Activated gamma-delta T cell (primary cell): ENCODE measurements at places on chromosomes 12 and 14.

- no peak for DNase-seq
Observed at GRCh38 chr12:120264086-120264903, 1.2 kb downstream of the PXN start.

DNA sequence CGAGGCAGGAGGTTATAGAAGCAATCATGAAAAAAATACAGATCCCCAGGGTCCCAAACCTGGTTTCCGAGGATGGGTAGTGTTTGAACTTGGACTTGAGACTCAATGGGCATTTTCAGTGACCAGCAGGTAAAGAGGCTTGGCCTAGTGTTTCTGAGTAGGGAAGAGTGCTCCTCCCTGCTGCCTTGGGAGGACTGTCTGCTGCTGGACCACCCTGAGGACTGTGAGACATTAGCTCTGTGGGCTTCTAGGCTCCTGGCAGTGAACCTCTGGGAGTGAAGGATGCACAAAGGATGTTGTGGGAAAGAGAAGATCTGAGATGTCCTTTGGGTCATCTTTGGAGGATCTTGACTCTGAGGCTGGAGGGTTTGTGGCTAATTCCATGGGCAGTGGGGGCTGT lies 30.5 kb downstream of the ANKRD9 start:
- no peak for DNase-seq

DNA sequence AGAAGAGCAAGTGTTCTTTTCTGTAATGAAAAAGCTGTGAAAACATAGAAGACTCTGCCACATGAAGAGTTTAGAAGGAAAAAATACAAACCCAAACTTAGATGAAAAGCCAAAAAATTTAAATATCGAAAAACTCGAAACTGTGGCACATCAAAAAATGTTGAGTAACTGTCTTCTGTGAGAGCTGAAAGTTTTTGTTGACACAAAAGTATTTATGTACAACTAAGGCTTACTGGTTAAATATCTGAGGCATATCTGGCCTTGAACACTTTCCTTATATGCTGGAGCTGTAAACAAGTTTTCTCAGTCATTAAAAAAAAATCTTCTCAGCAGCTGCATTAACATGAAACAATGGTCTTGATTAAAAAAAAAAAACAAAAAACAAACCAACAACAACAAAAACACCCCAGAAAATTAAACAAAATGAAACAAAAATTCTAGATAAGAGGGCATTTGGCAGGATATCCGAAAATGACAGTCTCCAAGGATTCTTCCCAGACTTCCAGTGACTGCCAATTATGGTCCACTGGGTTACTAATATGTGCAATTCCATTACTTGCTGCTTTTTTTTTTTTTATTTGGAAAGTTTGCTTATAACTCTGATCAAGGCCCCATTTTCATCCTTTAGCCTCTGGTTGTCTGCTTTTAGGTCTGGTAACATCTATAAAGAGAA lies 84.7 kb upstream of the PAWR start:
- no peak for DNase-seq

DNA sequence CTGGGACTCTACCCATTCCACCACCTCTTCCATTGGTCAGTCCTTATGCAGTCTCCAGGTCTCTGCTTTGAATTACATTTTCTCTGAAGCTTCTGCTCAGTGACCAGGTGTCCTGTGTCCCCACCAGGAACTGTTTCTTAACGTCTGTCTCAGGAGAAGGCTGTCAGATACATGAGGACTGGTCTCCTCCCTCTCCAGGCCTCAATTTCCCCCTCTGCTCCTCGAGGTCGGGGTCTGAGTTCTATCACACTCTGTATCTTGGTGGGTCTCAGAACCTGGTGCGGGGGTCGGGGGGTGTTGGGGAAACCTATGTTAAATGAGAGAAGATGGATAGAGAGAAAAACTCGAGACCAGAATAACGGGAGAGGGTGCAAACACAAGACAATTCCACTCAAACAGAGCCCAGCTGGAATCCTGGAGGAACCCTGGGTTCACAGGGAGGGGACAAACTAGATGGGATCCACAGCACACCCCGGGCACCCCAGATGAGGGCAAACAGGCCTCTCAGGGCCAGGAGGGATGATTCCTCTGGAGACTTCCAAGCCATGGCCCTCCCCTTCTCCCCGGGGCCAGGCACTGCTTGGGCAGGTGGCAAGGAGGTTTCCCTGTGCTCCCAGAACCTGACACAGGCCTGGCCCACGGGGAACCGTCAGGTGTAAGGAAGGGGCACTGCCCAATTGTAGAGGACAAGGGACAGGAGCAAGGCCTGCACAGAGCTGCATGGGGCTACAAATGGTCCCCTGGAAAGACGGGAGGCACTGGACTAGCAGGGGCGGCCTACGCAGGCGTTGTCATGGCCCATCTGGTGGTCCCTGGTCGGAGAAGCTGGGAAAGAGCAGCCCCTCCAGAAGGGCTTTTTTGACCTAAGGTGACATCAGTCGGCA lies 313.2 kb upstream of the DIO3 start:
- no peak for DNase-seq

DNA sequence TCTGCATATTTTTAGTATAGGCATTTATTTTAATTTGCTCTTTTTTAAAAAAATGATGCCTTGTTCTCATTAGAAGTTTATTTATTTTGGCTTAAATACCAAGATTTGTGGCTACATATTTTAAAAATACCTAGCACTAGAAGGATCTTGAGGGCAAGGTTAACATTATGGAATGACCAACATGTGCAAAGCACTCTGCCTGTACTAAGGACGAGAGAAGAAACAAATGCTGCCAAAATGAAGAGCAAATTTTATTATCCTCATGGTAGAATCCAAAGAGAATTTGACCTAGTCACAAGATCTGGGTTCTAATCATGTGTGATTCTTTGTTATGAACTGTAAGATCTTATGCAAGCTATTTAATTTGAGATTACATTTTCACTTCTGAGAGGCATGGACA lies 2.8 kb downstream of the CAND1 start:
- DNase-seq = no peak

GRCh38 chr12:94143438-94143837 lies 4.9 kb upstream of the PLXNC1 start:
- DNase-seq = no peak

DNA sequence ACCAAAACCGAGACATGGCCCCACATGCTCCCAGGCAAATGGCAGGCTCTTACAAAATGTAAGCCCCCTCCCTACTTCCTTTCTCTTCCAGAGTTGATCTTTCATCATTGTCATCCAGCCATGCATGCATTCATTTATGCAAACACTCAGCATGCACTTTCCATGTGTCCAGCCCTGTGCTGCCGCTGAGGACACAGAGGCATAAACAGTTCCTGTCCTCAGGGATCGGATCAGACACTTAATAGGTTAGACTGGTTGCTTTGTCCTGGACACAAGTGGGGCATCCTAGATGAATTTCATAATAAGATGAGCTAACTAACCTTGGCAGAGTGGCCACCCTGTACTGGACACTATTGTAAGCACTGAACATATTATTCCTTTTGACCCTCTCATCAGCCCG lies 23.1 kb downstream of the PRIMA1 start:
- DNase-seq = no peak

- no peak for DNase-seq
Observed at GRCh38 chr12:91639327-91639726, 456.7 kb upstream of the DCN start.

- no peak for DNase-seq
Observed at GRCh38 chr14:104635717-104636116, 31.1 kb upstream of the TMEM179 start.

- DNase-seq = no peak
Observed at GRCh38 chr12:45732250-45732649, 2.7 kb downstream of the ARID2 start.

- DNase-seq = no peak
Observed at GRCh38 chr12:49346659-49347310, at the start of gene DNAJC22. Gene DNAJC22 (plus strand): TSS chr12:49346888. CDS start chr12:49348873, 1,985 bp downstream.

DNA sequence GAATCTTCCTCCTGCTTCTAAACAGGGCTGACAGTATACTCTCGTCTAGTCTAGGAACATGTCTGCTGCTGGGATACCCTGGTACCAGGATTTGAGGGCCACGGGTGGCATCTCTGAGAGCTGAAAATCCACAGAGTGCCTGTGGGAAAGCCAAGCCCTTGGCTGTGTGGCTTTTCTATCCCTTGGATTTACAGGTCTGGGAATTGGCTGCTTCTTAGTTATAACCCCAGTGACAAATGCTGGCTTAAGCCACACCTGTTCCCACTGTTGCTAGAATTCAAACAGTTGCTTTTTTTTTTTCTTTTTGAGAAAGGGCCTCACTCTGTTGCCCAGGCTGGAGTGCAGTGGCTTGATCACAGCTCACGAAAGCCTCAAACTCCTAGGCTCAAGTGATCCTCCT lies 14.3 kb upstream of the RIN3 start:
- no peak for DNase-seq

DNA sequence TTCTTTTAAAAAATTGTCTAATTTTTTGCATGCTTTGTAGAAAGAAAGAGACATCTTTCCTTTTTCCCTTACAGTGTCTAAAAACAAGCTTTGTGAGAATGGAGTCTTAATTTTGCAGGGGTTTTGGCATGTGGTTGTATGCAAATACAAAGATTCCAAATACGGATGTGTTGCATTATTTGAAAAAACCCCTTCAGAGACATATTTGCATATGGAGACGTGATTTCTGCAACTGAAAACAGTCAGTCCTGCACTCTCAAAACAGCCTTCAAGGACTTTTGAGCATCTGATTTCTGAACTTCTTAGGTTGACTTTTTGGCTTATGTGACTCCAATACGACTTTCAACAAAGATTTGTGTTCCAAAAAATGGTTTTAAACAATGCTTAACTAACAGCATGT lies 7.8 kb downstream of the IRAK3 start:
- no peak for DNase-seq
